ENCODE measurements at places on chromosomes 11 and 22. TPM values are rescaled to one million over a fixed set of nuclear protein-coding genes. Genes with fewer than 3 reads are reported as not detected.
A peak's percentile ranks its signal among the peaks of the same experiment; 100 is the strongest.

DNA sequence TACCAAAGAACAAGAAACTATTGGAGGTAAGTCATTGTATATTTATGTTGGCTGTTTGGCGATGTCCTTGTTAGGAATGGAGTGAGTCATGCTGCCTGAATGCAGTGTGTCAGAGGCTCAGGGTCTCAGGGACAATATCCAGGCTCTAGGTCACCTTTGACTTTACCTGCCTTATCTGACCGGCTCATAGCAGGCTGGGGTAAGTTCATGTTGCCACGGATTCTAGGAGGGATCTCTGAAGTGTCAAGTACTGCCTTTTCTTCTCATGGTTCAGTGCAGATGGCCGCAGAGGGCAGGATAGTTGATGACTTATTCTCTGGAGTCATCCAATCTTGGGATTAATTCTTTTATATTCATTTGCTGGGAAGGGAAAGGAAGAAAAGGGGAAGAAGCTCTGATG lies 53.2 kb downstream of the SPON1 start:
- H3K4me1 ChIP-seq = no peaks in the 10 kb centered on the region
- no peaks in the 10 kb centered on the region for H3K27me3 ChIP-seq
- H3K27ac ChIP-seq = no peak overlapping the region
- no peaks in the 10 kb centered on the region for H3K36me3 ChIP-seq

GRCh38 chr11:8036002-8036802 lies 44.8 kb upstream of the TUB start:
- H3K4me1 ChIP-seq = no peaks in the 10 kb centered on the region
- H3K4me3 ChIP-seq = no peak overlapping the region
- no peak for DNase-seq
- no peaks in the 10 kb centered on the region for H3K36me3 ChIP-seq
- peaks cover 16% of the 10 kb centered on the region for H3K27me3 ChIP-seq
- no peak overlapping the region for H3K27ac ChIP-seq

DNA sequence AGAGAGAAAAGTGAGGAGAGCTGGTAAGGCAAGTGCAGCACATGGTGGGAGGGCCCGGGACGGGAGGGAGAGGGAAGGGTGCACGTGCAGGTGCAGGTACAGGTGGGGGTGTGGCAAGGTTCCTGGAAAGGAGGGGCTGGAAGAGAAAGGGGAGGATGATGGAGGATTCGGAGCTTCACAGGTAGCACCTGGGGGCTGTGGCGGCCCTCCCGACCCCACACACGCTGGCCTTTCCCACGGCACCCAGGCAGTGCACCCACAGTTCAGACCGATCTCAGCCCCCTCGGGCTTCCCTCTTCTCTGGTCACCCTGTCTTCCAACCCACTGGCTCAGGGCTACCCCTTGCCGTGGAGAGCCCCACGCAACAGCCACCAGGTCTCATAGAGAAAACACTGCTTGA lies 67.4 kb upstream of the A4GALT start:
- no peak overlapping the region for H3K27ac ChIP-seq
- H3K4me1 ChIP-seq = peaks cover 11% of the 10 kb centered on the region

- H3K27me3 ChIP-seq = no peaks in the 10 kb centered on the region
- no peak overlapping the region for H3K4me3 ChIP-seq
- H3K36me3 ChIP-seq = peaks cover 44% of the 10 kb centered on the region
- DNase-seq = peak; percentile 66
Observed at GRCh38 chr22:19974268-19974861, 32.7 kb upstream of the TXNRD2 start.

DNA sequence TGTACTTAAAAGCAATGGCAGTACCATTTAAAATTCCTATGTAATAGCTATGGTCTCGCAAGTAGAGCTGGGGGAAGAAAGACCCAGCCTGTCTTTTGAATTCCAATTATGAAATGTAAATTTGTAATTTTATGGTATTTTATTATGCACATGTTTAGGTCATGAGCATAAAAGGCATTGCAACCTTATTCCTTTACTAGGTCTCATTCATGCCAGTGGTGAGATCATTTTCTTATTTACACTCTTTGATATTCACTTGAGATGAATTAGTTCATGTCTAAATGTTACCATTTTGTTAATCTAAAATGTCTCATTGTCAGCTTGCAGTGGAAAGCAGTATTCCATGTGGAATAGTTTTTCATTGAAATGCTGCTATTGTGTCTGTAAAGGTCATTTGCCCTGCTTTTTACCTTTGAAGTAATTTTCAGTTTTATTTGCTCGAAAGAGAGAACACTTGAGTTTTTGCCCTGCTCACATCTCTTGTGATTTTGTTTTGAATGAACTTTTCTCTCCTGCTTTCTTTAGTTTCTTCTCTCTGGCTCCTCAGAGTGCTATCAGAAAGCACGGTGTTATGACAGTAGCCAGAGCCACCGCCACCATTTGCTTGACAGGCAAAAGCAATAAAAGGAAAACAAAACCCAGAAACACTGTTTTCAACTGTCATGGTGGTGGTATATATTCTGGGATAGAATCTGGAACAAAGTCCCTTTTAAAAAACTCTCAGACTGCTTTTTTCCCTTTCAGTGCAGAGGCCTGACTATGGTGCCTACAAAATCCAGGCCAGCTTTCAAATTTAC lies 37.2 kb upstream of the RAG2 start:
- H3K4me3 ChIP-seq = no peak overlapping the region
- no peaks in the 10 kb centered on the region for H3K4me1 ChIP-seq
- no peak overlapping the region for H3K27ac ChIP-seq
- H3K36me3 ChIP-seq = peaks cover 8% of the 10 kb centered on the region

DNA sequence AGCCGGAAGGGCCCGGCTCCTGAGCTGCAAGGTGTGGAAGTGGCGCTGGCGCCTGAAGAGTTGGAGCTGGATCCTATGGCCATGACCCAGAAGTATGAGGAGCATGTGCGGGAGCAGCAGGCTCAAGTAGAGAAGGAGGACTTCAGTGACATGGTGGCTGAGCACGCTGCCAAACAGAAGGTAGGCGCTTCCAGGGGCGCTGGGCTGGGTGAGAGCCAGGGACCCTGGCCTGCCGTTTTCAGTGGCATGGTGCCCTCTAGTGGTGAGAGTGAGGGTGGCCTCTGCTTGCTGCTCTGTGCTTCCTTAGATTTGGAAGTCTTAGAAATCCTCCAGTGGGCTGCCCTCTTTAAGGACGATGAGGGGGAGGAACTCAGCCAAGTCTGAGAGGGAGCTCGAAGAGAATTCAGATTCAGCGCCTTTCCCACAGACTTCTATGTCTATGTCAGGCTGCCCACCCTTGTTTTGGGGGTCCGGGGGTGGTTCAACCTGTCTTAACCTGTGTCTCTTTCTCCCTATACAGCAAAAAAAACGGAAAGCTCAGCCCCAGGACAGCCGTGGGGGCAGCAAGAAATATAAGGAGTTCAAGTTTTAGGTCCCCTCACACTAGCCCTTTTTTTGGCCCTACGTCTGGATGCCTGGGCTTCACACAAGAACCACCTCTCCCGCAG lies 1.8 kb upstream of the PACS1 start:
- H3K36me3 ChIP-seq = peaks cover 67% of the 10 kb centered on the region
- peak; percentile 79 for DNase-seq
- H3K27ac ChIP-seq = peak overlapping the region; percentile 91
- H3K4me3 ChIP-seq = no peak overlapping the region

- H3K4me3 ChIP-seq = no peak overlapping the region
- no peak overlapping the region for H3K27ac ChIP-seq
- DNase-seq = no peak
- H3K36me3 ChIP-seq = no peaks in the 10 kb centered on the region
Observed at GRCh38 chr11:82873919-82874333, 26.3 kb downstream of the PRCP start.

- peaks cover 6% of the 10 kb centered on the region for H3K36me3 ChIP-seq
- no peaks in the 10 kb centered on the region for H3K27me3 ChIP-seq
- no peaks in the 10 kb centered on the region for H3K4me1 ChIP-seq
- DNase-seq = no peak
- H3K4me3 ChIP-seq = no peak overlapping the region
- H3K27ac ChIP-seq = no peak overlapping the region
Observed at GRCh38 chr11:63961608-63962412, 12.6 kb upstream of the COX8A start.

- H3K27ac ChIP-seq = no peak overlapping the region
- H3K36me3 ChIP-seq = no peaks in the 10 kb centered on the region
- no peak for DNase-seq
- no peak overlapping the region for H3K4me3 ChIP-seq
- no peaks in the 10 kb centered on the region for H3K4me1 ChIP-seq
Observed at GRCh38 chr11:80929031-80929805, 1488.4 kb upstream of the TENM4 start.

GRCh38 chr11:70581991-70582885 lies 183.9 kb downstream of the CTTN start:
- peak; percentile 19 for DNase-seq
- H3K27ac ChIP-seq = no peak overlapping the region
- H3K4me1 ChIP-seq = no peaks in the 10 kb centered on the region
- no peak overlapping the region for H3K4me3 ChIP-seq
- H3K36me3 ChIP-seq = no peaks in the 10 kb centered on the region

GRCh38 chr11:117691218-117691514 lies 105.8 kb downstream of the DSCAML1 start:
- no peaks in the 10 kb centered on the region for H3K36me3 ChIP-seq
- no peak overlapping the region for H3K4me3 ChIP-seq
- H3K27ac ChIP-seq = no peak overlapping the region

DNA sequence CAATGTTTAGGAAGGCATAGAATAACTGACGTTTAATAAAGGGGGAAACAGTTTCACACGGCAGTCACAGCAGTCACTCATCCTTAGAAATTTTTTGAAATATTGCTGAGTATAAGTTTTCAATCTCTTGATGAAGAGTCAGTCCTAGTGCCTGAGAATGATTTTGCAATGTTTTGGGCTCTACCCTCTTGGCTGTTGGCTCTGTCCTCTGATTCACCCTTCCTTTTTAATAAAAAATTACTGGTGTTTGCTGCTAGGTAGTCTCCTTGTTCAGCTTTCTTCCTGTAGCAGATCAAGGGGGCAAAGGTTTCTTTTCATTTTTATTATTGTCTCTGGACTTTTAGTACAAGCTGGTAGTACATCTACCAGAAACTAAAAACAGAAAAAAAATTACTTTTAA lies 194.3 kb upstream of the ANO3 start:
- H3K4me3 ChIP-seq = no peak overlapping the region
- H3K27ac ChIP-seq = no peak overlapping the region
- no peak for DNase-seq
- H3K36me3 ChIP-seq = no peaks in the 10 kb centered on the region
- no peaks in the 10 kb centered on the region for H3K4me1 ChIP-seq

- peaks cover 80% of the 10 kb centered on the region for H3K4me1 ChIP-seq
- no peaks in the 10 kb centered on the region for H3K27me3 ChIP-seq
- peak; percentile 59 for DNase-seq
- H3K36me3 ChIP-seq = peaks cover 74% of the 10 kb centered on the region
Observed at GRCh38 chr11:67284811-67285540, 4.1 kb upstream of the ANKRD13D start.

DNA sequence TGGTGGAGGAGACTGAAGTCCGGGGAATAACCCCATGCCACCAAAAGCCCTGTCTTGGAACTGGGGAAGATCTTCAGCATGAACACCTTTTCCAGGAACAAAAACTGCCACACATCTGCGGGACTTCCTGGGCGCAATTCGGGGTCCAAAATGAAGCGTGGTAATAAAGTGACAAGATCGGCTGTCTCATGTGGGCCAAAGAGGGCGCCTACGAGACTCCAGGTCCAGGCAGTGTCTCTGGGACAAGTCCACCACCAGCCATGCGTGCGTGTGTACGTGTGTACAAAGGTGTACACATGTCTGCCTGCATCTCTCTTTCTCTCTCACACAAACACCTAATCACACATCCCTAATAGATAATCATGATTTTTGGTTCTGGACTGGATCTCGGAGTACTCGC lies 8.9 kb upstream of the MYBPC3 start:
- no peak for DNase-seq
- no peak overlapping the region for H3K27ac ChIP-seq
- H3K27me3 ChIP-seq = no peaks in the 10 kb centered on the region

- H3K36me3 ChIP-seq = no peaks in the 10 kb centered on the region
- no peaks in the 10 kb centered on the region for H3K4me1 ChIP-seq
- H3K4me3 ChIP-seq = no peak overlapping the region
Observed at GRCh38 chr11:132088551-132088950, 718.1 kb downstream of the NTM start.

DNA sequence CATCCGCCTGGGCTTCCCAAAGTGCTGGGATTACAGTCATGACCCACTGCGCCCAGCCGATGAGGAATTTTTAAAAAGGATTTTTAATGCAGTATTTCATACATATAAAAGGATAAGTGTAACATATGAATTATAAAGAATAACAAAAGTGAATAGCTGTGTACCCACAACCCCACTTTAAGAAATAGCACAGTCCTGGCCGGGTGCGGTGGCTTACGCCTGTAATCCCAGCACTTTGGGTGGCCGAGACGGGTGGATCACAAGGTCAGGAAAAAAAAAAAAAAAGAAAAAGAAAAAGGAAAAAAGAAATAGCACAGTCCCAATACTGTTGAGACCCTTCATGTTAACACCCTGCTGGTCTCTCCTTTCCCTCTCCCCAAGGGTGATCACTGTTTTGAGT lies 54.3 kb upstream of the CABP7 start:
- no peak overlapping the region for H3K4me3 ChIP-seq
- H3K27ac ChIP-seq = no peak overlapping the region
- no peak for DNase-seq
- peaks cover 92% of the 10 kb centered on the region for H3K36me3 ChIP-seq

DNA sequence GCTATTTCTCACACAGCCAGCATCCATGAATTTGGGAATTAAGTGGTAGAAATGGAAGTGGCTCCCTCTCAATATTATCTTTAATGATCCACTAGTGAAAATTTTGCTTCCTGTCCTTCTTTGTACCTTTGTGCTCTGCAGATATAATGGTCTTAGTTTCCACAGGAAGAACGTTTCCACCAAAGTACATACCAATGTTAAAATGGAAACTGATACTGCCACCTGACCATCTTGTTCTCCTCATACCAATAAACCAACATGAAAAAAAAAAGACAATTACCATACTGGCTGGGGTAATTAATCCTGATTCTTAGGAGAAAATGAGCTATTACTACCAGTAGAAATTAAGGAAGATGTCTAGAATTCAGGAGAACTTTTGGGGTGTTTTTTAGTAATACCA lies 32.3 kb downstream of the C11orf65 start:
- H3K27me3 ChIP-seq = no peaks in the 10 kb centered on the region
- H3K4me1 ChIP-seq = no peaks in the 10 kb centered on the region
- H3K27ac ChIP-seq = no peak overlapping the region

GRCh38 chr11:75571625-75572024 lies 9.6 kb downstream of the SERPINH1 start:
- no peak overlapping the region for H3K4me3 ChIP-seq
- no peaks in the 10 kb centered on the region for H3K27me3 ChIP-seq
- peaks cover 56% of the 10 kb centered on the region for H3K4me1 ChIP-seq
- peak; percentile 79 for DNase-seq

Gene PANX3
- not detected for total RNA-seq

Gene SCT
- total RNA-seq = not detected

Gene CHADL
- total RNA-seq = 3.6 TPM

Gene MPPED1
- total RNA-seq = not detected

Gene CCDC73
- 0.09 TPM for total RNA-seq

Gene CASP5
- total RNA-seq = 5.8 TPM

Gene OR5B17
- total RNA-seq = not detected

Gene KLHL22
- 24.0 TPM for total RNA-seq

Gene C11orf91
- total RNA-seq = not detected

Gene PRG3
- not detected for total RNA-seq

Gene OR5B2
- total RNA-seq = not detected

Gene CYP2D6
- total RNA-seq = 1.4 TPM

Gene P2RY6
- total RNA-seq = 3.6 TPM

Gene OR2AG2
- total RNA-seq = 0.09 TPM

Gene INS
- not detected for total RNA-seq

Gene CHST1
- total RNA-seq = 4.6 TPM

Gene BCO2
- total RNA-seq = 8.9 TPM

Data from lower lobe of right lung (tissue), 2 donors.